Sigmoid colon (tissue), 7 donors: ENCODE measurements at places on chromosomes 13 and 19. TPM values are rescaled to one million over a fixed set of nuclear protein-coding genes. Genes with fewer than 3 reads are reported as not detected.

Gene ANGPTL8
- total RNA-seq, result not detected

Gene PTPRH
- total RNA-seq, result 1.9 TPM

Gene PLVAP
- total RNA-seq, result 10.5 TPM

Gene RHPN2
- 2.6 TPM for total RNA-seq

GRCh38 chr19:49938662-49939061 is 9.4 kb upstream of the NUP62 start:
- no peaks in the 10 kb centered on the region for H3K36me3 ChIP-seq
- no peak overlapping the region for H3K4me3 ChIP-seq
- H3K27me3 ChIP-seq, result no peaks in the 10 kb centered on the region

DNA sequence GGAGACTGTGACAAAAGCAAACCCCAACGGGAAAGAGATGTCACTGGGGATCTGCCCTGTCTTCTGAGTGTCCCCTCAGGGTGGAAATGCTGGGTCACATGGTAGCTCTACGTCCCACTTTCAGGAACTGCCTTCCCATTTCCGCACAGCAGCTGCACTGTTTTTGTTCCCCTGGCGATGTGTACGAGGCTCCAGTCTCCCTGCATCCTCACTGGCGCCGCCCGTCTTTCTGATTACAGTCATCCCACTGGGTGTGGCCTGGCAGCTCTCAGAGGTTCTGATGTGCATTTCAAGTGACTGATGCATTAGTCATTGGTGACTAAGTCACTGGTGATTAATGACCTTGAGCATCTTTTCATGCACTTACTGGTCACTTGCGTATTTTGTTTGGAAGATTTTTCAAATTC is 21.2 kb downstream of the PCID2 start:
- DNase-seq, result peak; percentile 87
- H3K4me3 ChIP-seq, result no peak overlapping the region
- H3K4me1 ChIP-seq, result no peaks in the 10 kb centered on the region
- H3K27me3 ChIP-seq, result no peaks in the 10 kb centered on the region

DNA sequence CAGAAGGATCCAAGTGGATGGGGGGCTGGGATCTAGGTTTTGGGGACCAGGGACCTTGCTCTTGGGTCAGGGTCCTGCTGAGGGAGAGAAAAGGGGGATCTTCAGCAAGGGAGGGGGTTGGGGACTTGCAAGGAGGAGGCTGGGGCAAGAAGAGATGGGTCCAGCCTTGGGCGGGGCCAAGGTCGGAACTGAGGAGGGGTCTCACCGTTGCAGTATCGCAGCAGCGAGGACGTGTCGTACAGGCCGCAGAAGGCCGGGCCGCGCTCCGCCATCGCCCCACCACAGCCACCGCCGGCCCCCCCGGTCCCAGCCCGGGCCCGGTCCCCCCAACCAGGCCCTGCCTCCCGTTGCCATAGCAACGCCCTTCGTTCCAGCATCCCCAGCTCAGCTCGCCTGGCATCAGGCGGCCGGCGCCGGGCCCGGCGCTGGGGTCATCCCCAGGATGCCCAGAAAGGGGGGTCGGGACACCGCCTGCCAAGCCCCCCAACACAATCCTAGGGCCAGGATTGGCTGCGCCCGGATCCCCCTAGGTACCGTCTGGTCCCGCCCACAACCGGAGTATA is 6.0 kb upstream of the EML2 start:
- H3K4me1 ChIP-seq, result no peaks in the 10 kb centered on the region
- no peaks in the 10 kb centered on the region for H3K36me3 ChIP-seq
- peaks cover 29% of the 10 kb centered on the region for H3K27me3 ChIP-seq
- H3K4me3 ChIP-seq, result peak overlapping the region; percentile 28

- no peak overlapping the region for H3K27ac ChIP-seq
- H3K36me3 ChIP-seq, result no peaks in the 10 kb centered on the region
- H3K4me3 ChIP-seq, result no peak overlapping the region
- H3K4me1 ChIP-seq, result peaks cover 7% of the 10 kb centered on the region
Observed at GRCh38 chr19:12098040-12098439, 33.5 kb downstream of the ZNF844 start.

GRCh38 chr13:41955605-41956004 is 5.3 kb downstream of the VWA8 start:
- H3K27me3 ChIP-seq, result no peaks in the 10 kb centered on the region
- H3K36me3 ChIP-seq, result no peaks in the 10 kb centered on the region
- no peak overlapping the region for H3K4me3 ChIP-seq
- H3K4me1 ChIP-seq, result no peaks in the 10 kb centered on the region
- DNase-seq, result no peak
- no peak overlapping the region for H3K27ac ChIP-seq

Gene GNA15
- total RNA-seq, result 4.3 TPM

GRCh38 chr19:4577020-4577782 is 17.7 kb upstream of the SEMA6B start:
- no peaks in the 10 kb centered on the region for H3K36me3 ChIP-seq
- no peak overlapping the region for H3K27ac ChIP-seq
- no peak overlapping the region for H3K4me3 ChIP-seq

GRCh38 chr19:43741075-43741825 is 13.5 kb downstream of the SMG9 start:
- no peak overlapping the region for H3K27ac ChIP-seq
- no peaks in the 10 kb centered on the region for H3K27me3 ChIP-seq
- no peak for DNase-seq
- H3K4me3 ChIP-seq, result no peak overlapping the region

DNA sequence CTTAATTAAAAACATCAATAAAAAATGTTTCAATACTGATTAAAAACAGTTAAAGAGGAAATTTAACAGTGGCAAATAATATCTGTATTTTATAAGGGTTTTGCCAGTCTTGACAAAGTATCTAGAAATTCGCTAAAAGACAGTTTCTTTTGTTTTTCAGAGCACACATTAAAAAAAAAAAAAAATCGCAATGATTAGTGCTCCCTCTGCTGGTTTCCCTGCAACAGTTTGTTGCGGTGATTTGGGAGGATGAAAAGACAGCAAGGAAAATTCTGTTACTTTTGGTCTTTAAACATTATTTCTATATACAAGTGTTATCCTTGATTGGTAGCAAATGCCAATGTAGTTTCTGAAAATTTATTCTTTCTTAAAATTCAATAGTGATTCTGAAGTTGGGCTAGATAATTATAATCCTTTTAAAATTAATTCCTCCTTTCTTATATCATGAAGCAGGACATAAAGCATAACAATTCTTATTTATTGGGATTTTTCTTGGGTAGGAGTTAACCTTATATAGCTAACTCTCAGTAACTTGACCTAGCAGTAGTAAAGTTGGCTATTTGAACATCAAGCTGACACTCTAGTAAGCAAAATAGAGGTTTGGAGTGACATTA is 23.1 kb upstream of the SPRY2 start:
- no peaks in the 10 kb centered on the region for H3K27me3 ChIP-seq
- H3K4me3 ChIP-seq, result peak overlapping the region; percentile 12
- no peak for DNase-seq
- H3K4me1 ChIP-seq, result no peaks in the 10 kb centered on the region
- no peak overlapping the region for H3K27ac ChIP-seq

- no peak overlapping the region for H3K27ac ChIP-seq
- H3K27me3 ChIP-seq, result no peaks in the 10 kb centered on the region
- no peak overlapping the region for H3K4me3 ChIP-seq
- no peaks in the 10 kb centered on the region for H3K36me3 ChIP-seq
- peaks cover 17% of the 10 kb centered on the region for H3K4me1 ChIP-seq
Observed at GRCh38 chr13:99009987-99010551, 32.2 kb upstream of the DOCK9 start.

- peaks cover 19% of the 10 kb centered on the region for H3K36me3 ChIP-seq
- no peaks in the 10 kb centered on the region for H3K4me1 ChIP-seq
- no peak for DNase-seq
- no peak overlapping the region for H3K4me3 ChIP-seq
- no peaks in the 10 kb centered on the region for H3K27me3 ChIP-seq
- no peak overlapping the region for H3K27ac ChIP-seq
Observed at GRCh38 chr13:48510698-48511097, 22.2 kb downstream of the RCBTB2 start.

Gene SIGLEC9
- total RNA-seq, result 8.6 TPM

GRCh38 chr13:100063333-100063732 is 25.6 kb upstream of the PCCA start:
- no peak overlapping the region for H3K27ac ChIP-seq
- no peak overlapping the region for H3K4me3 ChIP-seq
- H3K27me3 ChIP-seq, result peaks cover 3% of the 10 kb centered on the region
- no peaks in the 10 kb centered on the region for H3K4me1 ChIP-seq
- no peaks in the 10 kb centered on the region for H3K36me3 ChIP-seq

- DNase-seq, result no peak
- H3K4me1 ChIP-seq, result no peaks in the 10 kb centered on the region
- no peak overlapping the region for H3K4me3 ChIP-seq
- no peaks in the 10 kb centered on the region for H3K27me3 ChIP-seq
- H3K36me3 ChIP-seq, result no peaks in the 10 kb centered on the region
Observed at GRCh38 chr13:93172109-93172508, 54.5 kb upstream of the GPC6 start.

Gene PGLYRP2
- not detected for total RNA-seq

- H3K27ac ChIP-seq, result no peak overlapping the region
- no peak for DNase-seq
- H3K4me3 ChIP-seq, result no peak overlapping the region
- H3K27me3 ChIP-seq, result no peaks in the 10 kb centered on the region
Observed at GRCh38 chr13:66482836-66483235, 747.3 kb downstream of the PCDH9 start.

DNA sequence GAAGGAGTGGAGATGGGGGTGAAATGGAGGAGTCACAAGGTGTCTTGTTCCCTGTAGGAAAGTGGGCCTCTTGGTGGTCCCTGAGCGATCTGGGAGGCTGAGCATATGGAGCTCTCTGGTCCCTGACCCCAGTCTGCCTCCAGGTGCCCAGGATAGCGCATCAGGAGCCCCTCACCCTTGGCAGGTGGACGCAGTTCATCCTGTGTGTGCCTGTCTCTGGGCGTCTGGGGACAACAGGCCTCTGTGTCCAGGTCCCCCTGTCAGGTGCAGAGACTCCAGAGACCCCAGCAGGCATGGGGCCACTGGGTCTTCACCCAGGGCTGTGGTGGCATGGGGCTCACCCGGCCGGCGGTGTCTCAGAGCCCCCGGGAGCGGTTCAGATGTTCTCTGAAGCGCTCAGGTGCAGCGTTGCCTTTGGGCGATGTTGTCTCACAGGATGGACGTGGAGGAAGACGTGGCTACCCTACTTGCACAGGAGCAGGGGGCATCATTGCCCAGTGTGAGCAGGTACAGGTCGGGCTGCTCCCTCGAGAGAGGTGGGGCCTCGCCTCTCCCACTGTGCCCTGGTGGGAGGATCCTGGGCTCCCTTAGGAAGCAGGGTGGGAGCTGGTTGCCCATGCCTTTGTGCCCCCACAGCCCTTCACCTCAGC is 58.1 kb upstream of the TPM4 start:
- H3K4me3 ChIP-seq, result no peak overlapping the region
- H3K36me3 ChIP-seq, result no peaks in the 10 kb centered on the region
- H3K27me3 ChIP-seq, result no peaks in the 10 kb centered on the region
- peak; percentile 42 for DNase-seq

Gene UBE2L5
- 1.6 TPM for total RNA-seq

DNA sequence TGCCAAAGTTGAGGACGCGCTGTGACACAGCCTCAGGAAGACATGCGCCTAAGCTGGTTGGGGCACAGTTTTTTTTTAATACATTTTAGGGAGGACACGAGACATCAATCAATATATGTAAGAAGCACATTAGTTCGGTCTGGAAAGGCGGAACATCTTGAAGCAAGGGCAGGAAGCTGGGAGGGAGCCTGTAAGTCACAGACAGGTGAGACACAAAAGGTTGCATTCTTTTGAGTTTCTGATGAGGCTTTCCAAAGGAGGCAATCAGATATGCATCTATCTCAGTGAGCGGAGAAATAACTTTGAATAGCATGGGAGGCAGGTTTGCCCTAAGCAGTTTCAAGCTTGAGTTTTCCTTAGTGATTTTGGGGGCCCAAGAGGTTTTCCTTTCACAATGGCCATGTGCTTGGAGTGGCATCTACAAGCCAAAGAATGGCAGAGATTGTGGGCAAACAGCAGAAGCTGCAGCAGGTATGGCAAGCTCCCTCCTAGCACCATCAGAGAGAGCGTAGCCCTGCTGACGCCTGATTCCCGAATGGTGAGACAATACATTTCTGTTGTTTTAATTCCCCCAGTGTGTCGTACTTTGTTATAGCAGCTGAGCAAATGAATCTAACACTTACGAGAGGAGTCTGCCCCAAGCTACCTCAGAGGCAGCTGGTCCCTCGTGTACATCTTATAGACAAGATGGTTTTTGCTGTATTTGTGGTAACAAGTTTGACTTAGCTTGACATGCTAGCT is 99.5 kb upstream of the TMTC4 start:
- H3K4me3 ChIP-seq, result no peak overlapping the region
- no peaks in the 10 kb centered on the region for H3K36me3 ChIP-seq
- no peak for DNase-seq
- no peaks in the 10 kb centered on the region for H3K27me3 ChIP-seq

DNA sequence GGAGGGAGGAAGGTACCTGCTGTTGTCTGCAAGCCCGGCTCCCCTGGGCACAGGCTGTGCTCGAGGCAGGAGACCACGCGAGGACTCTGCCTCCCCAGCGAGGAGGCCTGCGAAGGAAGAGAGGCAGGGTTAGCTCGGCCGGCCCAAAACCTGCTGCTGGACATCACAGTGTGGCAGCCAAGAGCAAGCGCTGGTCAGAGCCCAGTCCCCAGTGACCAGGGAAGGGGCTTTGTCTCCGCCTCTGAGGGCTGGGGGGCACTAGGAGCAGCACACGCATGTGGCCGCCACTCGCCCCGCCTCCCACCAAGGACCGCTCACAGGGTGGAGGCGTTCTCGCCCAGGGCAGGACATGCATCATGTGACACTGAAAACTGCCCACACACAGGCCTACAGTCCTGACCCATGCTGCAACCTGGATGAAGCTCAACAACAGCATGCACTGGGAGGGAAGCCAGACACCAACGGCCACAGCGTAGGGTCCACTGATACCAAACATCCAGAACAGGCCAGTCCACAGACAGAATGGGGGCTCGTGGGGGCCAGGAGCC is 8.5 kb downstream of the MIER2 start:
- H3K4me3 ChIP-seq, result no peak overlapping the region
- no peak overlapping the region for H3K27ac ChIP-seq
- no peaks in the 10 kb centered on the region for H3K4me1 ChIP-seq
- H3K27me3 ChIP-seq, result no peaks in the 10 kb centered on the region
- peaks cover 25% of the 10 kb centered on the region for H3K36me3 ChIP-seq
- DNase-seq, result peak; percentile 57
